ENCODE measurements at places on chromosomes 4 and X. TPM values are rescaled to one million over a fixed set of nuclear protein-coding genes. Genes with fewer than 3 reads are reported as not detected.
A peak's percentile ranks its signal among the peaks of the same experiment; 100 is the strongest.

GRCh38 chr4:87481377-87481776 is 47.8 kb downstream of the SPARCL1 start:
- no peak for DNase-seq

DNA sequence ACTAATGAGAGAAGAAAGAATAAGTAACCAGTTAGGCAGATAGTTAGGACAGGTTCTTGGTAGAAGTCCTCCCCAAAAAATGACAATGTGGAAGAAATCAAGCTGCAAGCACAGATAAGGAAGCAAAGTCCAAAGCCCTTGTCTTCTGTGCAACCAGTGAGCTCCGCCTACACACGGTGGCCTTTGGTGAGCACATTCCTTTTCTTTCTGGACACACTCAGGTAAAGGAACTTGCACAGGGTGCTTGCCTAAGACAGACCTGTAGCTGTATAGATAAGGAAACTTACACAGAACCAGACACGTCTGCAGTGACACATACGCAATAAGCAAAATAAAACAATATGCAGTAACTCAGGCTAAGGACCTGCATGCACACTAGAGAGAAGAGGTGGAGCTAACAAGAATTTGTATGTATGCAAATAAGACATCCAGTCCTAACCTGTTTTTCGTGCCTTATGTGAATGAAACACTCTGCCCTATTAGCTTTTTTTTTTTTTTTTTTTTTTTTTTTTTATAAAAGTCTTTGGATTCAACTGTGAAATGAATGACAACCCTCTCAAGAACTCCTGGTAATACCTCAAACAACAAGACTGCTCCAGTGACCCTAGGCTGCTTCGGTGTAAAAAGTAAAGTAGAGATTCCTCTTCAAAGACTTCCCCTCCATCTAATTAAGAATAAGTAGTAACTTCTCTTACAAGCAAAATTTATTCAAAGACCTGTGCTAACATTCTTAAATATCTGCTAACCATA is 48.8 kb downstream of the UGT2B10 start:
- DNase-seq, result no peak

GRCh38 chrX:23503835-23504539 is 163.3 kb upstream of the PRDX4 start:
- peak; percentile 60 for DNase-seq

- DNase-seq, result no peak
These were observed 62.9 kb downstream of the ELOVL6 start for GRCh38 chr4:110135523-110135922.

DNA sequence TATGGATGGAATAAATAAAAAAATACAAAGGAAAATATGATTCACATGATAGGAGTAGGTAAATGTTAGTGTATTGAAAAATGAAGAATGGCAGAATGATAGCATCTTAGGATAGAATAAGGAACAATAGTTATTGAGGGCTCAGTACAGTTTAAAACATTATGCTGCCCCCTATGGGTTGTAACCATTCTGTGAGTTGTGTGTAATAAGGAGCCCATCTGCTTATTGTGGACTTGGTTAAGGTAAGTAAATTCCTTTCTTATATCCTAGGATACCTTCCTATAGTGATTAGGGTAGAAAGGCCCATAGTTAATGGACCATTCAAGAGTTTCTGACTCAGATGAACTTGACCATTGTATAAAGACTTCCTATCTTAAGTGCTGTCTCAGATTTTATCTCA is 195.8 kb downstream of the PDHA2 start:
- no peak for DNase-seq

TCEAL7 gene
- 15.8 TPM for total RNA-seq

TADA2B gene
- total RNA-seq, result 18.4 TPM

DNA sequence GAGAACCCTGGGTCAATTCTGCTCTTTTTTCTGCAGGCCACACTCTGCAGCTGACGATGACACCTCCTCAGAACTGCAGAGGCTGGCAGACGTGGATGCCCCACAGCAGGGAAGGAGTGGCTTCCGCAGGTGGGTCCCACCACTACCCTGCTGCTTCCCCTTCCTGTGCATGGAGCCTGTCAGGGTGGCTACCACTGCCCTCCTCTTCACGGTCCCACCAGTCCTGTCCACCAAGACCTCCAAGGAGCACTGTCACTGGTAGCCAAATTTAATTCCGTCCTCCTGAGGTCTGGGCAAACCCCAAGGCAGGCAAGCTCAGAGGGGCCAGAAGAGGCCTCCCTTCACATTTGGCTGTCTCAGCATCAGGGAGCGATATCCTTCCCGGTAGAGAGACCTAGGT is 4.2 kb downstream of the CNGA2 start:
- no peak for DNase-seq
